ENCODE measurements at places on chromosomes 4 and X.

GRCh38 chr4:185186769-185187168 lies 17.0 kb downstream of the CFAP97 start:
- no peak for DNase-seq

GRCh38 chr4:184614509-184614908 lies 34.7 kb downstream of the CASP3 start:
- DNase-seq: no peak

- DNase-seq: no peak
Observed at GRCh38 chrX:131778269-131779218, 234.7 kb downstream of the OR13H1 start.

- DNase-seq: no peak
Observed at GRCh38 chr4:77014256-77014655, 61.5 kb downstream of the CCNI start.

- no peak for DNase-seq
Observed at GRCh38 chr4:112201915-112202505, 29.6 kb upstream of the AP1AR start.

DNA sequence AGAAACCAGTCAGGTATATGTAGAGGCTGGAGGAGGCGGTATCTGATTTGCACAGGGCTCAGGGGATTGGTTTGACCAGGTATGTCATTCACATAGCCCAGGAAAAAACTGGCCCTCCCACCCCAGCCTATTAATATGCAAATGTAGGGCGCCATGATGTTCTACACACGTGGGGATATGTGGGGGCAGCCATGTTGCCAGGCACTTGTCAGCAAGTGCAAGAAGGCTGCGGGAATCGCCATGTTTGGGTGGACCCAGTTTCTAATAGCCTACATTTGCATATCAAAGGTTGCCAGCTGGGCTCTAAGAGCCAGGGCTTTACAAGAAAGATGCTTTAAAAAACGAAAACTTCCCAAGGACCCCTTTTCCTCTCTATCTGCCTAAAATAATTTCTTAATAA lies 335.1 kb downstream of the SMARCA1 start:
- no peak for DNase-seq

DNA sequence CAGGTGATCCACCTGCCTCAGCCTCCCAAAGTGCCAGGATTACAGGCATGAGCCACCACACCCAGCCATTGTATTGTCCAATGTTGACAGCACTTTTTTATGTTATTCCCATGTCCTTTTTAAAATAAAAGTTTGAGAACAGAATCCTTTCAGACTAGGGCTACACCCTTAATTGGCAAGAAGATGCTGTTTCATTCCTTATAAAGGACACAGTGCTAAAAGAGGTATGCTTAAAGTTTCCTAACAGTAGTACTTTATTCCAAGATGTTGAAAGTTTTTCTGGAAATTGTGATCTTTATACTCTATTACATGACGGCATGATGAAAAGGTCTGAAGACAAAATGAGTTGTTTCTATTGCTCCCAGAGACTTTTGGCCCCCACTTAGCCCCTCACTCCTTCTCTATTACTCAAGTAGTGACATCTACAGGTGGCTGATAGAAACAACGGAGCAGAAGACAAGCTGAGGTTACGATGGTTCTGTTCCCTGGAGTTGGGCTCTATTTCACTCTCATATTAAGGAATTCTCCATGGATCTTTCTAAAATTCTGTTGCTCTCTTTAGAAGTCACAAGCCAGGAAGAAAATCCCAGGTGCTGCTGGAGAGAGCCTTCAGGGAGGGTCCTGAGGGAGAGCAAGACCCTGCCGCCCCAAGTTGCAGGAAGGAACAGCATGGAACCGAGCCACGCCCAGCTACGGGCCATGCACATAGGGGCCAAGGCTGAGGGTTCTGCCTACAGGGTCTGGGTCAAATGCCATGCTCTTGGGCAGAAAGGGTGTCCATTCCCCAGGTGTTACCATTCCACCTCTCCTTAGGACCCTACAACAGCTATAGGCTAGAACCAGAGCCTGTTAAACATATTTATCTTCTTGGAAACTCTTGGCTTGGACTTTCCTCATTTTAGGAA lies 22.8 kb downstream of the RPL9 start:
- DNase-seq: no peak

- no peak for DNase-seq
Observed at GRCh38 chr4:128249787-128250668, 37.6 kb downstream of the PGRMC2 start.

- DNase-seq: no peak
Observed at GRCh38 chrX:37820646-37821045, 26.7 kb downstream of the DYNLT3 start.

DNA sequence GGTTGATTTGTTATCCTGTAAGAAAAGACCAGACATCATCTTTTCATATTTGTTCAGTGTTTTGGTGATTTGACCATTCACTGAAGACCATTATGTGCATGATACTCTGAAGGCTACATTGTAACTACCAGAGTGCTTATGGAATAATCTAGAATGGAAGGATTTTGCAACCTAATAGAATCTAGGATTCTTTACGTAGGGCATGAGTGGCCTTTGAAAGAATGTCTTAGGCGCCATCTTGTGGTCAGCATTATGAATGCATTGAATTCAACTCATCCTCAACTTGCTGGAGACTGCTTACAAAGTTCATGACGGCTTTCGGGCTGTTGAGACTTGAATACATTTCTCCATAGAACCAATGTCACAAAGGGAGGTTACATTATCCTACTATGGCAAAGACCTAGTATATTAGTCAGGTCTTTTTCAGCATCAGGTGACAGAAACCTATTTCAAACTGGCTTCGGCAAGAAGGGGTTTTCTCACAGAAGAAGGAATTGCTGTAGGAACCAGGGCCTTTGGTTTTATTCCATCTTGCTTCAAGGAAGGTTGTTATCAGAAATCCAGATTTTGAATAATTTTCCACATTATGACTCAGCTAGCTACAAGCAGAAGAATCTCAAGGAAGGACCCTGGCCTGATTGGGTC lies 104.1 kb downstream of the GPAT3 start:
- DNase-seq: peak; percentile 47

- DNase-seq: peak; percentile 66
Observed at GRCh38 chr4:2862528-2862927, 18.9 kb downstream of the ADD1 start.

- no peak for DNase-seq
Observed at GRCh38 chrX:112521676-112522075, 158.1 kb downstream of the LHFPL1 start.

DNA sequence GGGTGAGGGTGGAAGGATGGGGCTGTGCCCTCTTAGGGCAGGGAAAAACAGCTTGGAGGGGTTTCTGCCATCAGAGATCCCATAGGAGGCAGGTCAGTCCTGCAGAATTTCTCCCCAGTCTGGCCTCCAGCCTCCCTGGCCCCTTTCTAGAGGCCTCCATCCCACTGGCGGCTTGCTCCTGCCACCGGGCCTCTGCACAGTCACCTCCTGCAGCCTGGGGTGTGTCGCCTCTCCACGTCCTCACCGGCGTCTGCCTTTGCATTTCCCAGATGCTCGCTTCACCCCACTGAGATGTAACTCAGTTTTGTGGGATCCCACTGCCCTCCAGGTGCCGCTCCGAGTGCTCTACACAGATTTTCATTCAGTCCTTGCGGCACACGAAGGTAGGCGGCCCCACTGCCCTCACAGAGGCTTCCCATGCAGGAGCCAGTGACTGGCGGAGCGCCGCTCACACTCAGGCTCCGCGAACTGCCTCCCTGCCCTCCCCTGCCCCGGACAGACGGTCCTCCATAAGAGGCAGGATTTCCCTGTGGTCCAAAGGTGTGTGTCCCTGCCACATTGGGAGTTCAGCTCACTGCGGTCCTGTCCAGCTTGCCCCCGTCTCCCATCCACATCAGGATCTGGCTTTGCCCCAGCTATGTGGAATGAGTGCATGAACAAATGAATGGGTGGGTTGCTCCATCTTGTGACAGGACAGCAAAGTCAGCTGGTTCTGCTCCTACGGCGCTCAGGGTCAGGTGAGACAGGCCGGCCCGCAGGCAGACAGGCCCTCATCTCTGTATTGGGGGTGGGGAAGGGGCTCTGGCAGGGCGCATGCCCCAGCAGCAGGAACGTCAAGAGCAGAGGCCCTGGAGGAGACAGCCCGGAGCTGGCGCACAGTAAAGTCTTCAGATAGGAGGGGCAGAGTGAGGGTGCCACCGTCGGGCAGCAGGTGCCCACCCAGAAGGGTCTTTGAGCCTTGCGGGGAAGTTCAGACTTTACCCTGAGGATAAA lies 2.7 kb upstream of the TMEM271 start:
- DNase-seq: no peak

- no peak for DNase-seq
Observed at GRCh38 chr4:57405359-57405758, 295.2 kb upstream of the IGFBP7 start.

DNA sequence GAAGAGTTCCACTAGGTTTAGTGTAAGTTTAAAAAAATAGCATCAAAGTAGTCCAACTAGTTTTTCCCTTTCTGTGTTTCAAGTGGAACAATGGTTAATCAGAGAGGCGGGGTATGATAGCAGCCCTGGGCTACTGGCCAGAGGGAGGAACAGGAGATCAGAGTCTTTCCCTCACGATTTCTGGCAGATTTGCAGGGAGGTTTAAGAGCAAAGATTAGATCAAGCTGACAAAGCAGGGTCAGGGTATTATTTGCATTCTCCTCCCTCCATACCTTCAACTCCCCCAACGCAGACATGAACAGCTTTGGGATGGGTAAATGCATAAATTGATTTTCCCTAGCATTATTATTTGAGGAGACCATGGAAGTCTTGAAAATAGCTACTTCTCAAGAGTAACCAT lies 277.6 kb upstream of the DIAPH2 start:
- DNase-seq: no peak

- no peak for DNase-seq
Observed at GRCh38 chrX:26100421-26100920, 37.7 kb upstream of the MAGEB18 start.

DNA sequence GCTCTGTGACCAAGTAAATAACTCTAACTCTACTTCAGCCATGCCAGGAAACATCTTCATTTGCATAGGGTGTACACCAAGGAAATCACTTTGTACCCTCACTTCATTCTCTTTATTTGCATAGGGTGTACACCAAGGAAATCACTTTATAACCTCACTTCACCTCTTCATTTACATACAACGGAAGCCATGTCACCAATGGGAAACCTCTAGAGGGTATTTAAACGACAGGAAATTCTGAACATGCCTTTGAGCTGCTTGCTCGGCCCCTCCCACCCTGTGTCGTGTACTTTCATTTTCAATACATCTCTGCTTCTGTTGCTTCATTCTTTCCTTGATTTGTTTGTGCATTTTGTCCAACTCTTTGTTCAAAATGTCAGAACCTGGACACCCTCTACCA lies 848.1 kb upstream of the FRG1 start:
- DNase-seq: peak; percentile 29

GRCh38 chr4:93684571-93684970 lies 144.0 kb upstream of the ATOH1 start:
- no peak for DNase-seq

GRCh38 chr4:77158487-77158861 lies 1.5 kb downstream of the CCNG2 start:
- DNase-seq: no peak

DNA sequence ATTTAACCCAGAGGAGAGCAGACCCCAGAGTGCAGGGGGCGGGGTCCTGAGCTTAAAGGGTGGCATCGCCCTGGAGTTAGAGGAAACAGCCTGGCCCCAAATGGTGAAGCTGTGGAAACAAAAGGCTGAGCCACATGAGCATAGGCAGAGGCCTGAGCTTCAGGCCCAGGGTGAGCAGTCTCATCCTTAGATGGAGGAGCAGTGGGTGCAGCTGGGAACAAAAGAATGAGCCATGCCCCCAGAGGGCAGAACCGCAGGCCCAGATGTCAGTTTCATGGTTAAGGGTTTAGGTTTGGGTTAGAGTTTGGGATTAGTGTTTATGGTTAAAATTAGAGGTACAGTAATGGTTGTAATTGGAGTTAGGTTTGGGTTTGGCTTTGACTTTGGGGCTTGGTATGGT lies 44.4 kb upstream of the IL9R start:
- no peak for DNase-seq

DNA sequence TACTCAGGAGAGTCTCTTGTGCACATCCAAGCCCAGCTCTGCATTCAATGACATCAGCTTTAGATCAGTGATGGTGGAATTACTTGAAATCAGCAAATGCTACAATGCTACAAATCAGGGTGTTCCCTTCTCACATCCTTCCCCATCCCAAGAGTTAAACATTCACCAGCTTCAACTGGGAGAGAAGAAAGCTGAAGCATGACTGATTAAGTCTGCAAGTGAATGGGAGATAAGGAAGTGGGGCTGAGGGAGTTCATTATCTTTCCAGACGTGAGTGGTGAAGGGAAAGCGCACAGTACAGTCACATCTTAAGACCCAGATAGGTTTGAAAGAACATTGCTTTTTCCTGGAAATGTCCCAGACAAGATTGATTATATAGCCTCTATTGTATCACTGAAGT lies 26.2 kb upstream of the MAP9 start:
- DNase-seq: no peak

DNA sequence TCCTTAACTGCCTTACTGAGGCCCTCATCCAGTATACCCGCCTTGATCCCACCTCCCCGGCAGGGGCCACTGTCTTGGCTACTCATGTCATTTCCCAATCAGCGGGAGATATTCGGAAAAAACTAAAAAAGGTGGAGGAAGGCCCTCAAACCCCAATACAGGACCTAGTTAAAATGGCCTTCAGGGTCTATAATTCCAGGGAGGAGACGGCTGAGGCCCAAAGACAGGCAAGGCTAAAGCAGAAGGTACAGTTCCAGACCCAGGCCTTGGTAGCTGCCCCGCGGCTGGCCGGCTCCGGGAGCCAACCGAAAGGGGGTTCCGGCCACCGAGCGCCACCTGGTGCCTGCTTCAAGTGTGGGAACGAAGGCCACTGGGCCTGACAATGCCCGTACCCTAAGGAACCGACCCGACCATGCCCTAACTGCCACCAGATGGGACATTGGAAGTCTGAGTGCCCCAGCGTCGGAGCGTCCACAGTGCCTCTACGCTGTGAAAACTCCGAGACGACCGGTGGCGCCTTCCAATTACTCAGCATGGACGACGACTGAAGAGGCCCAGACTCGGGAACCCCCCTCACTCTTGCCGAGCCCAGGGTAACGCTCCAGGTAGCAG lies 959.6 kb downstream of the RPA4 start:
- DNase-seq: no peak

DNA sequence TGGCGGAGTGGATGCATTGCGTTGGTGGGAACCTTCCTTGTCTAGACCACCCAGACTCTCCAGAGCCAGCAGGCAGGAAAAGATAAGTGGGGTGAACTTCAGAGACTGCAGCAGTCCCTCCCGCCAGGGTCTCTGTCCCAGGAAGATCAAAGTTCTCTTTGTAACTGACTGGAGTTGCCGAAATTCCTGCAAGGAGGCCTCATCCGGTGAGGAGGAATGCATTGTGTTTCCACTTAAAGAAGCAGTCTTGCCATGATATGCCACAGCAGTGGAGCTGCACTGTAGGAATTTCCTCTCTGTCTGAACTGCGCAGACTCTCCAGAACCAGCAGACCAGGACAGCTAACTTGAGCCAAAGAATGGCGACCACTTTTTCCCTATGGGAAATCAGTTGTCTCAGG lies 1190.4 kb downstream of the TECRL start:
- DNase-seq: no peak

GRCh38 chr4:98506462-98507132 lies 151.8 kb downstream of the TSPAN5 start:
- peak; percentile 25 for DNase-seq
